ENCODE measurements at places on chromosomes 7 and 10.

DNA sequence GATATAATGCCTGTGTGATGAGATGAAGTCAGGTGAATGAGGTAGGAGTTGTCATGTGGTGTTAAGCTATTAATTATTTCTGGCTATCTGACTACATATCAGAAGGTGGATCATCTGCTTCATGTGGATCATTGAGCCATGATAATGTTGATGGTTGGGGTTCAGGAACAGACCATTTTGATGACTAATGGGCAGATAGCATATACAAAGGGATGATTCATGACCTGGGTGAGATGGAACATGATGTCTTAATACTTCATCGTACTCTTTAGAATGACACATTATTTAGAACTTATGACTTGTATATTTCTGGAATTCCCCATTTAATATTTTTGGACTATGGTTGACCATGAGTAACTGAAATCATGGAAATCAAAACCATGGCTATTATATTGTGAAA lies 155.1 kb downstream of the OR13A1 start:
- DNase-seq: no peak

GRCh38 chr10:119333146-119333792 lies 125.9 kb downstream of the GRK5 start:
- DNase-seq: peak; percentile 45

- DNase-seq: no peak
Observed at GRCh38 chr10:70295926-70296325, 12.1 kb upstream of the NPFFR1 start.

DNA sequence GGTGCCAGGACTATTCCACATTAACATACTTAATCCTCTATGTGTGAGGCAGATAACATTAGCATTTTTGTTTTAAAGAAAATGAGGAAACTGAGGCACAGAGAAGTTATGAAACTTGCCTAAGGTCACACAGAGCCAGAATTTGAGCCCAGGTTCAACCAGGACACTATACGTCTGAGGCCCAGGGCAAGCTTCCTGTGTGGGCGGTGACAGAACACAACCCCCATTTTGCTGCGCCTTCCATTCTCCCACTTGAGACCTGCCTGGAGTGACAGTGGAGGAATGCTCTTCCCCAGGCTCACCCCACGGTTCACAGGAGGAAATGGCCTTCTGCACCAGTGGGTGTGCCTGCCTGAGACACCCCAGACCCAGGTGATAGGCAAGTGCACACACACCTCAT lies 164.1 kb downstream of the SH3PXD2A start:
- DNase-seq: no peak

GRCh38 chr7:44724276-44724675 lies 24.4 kb upstream of the ZMIZ2 start:
- no peak for DNase-seq

- no peak for DNase-seq
Observed at GRCh38 chr7:105897999-105898398, 21.6 kb upstream of the ATXN7L1 start.

DNA sequence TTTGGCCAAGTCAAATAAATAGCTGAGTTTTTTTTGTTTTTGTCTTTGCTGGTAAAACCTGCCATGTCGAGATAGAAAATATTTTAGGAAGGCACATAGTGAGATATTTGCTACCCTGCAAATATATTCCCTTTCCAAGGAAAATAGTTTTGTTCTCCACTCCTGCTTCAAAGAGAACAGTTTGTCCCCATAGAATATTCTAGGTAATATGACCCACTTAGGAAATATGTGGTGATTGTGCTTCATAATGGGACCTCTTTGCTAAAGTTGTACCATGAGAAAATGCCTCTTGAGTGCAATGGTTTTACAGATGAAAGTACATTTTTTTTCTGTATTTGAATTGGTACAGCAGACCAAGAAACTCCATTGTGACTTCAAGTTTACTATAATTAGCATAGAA lies 41.6 kb downstream of the SMNDC1 start:
- DNase-seq: no peak

- no peak for DNase-seq
Observed at GRCh38 chr10:18233775-18234174, 93.6 kb downstream of the CACNB2 start.

- no peak for DNase-seq
Observed at GRCh38 chr10:43109671-43110249, 28.5 kb upstream of the CSGALNACT2 start.
